ENCODE measurements at places on chromosomes 7 and 10.

- no peak for DNase-seq
Observed at GRCh38 chr7:464454-465401, 54.9 kb downstream of the PDGFA start.

DNA sequence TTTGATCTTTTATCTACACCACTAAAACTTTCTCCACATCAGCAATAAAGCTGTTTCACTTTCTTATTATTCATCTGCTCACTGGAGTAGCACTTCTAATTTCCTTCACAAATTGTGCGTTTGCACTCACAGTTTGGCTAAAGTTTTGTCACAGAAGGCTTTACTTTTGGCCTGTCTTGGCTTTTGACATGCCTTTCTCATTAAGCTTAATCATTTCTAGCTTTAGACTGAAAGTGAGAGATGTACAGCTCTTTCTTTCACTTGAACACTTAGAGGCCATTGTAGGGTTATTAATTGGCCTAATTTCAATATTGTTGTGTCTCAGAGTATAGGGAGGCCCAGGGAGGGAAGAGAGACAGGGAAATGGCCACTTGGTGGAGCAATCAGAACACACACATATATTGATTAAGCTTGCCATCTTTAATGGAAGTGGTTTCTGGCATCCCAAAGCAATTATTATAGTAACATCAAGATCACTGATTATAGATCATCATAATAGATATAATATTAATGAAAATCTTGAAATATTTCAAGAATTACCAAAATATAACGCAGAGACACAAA lies 512.5 kb downstream of the ETV1 start:
- DNase-seq = no peak

DNA sequence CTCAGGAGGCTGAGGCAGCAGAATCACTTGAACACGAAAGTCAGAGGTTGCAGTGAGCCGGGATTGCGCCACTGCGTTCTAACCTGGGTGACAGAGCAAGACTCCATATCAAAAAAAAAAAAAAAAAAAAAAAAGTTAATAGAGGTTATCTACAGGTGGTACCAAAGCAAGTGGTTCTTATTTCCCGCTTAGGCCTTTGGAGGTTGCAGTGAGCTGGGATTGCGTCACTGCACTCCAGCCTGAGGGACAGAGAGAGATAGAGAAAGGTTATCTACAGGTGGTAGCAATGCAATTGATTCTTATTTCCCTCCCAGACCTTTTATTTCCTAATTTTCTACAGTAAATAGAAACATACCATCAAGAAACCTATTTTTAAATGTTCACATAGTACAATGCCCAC lies 98.2 kb downstream of the DLG5 start:
- DNase-seq = no peak

- DNase-seq = no peak
Observed at GRCh38 chr10:31509989-31510388, 191.0 kb downstream of the ZEB1 start.

GRCh38 chr10:70985824-70986622 lies 97.7 kb upstream of the PCBD1 start:
- no peak for DNase-seq

GRCh38 chr7:134879815-134880475 lies 100.5 kb downstream of the CALD1 start:
- no peak for DNase-seq

GRCh38 chr10:87816898-87817608 lies 973 bp downstream of the ATAD1 start:
- no peak for DNase-seq

DNA sequence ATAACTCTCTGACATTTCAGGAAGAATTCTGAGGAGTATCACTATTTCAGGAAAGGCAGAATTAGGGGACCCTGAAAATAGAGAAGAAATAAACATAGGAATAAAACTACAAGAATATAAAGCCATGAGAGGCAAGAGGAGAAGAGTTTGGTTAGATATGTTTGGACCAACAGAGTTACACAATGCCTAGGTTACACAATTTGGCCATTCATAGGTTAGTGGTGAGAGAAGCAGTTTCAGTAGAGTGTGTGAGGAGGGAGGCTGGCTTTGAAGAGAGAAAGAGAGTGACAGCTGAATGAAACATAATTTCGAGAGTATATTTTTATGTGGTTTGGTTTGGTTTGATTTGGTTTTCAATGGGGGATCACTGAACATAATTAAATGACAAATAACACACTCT lies 783.2 kb upstream of the LRRN3 start:
- no peak for DNase-seq

DNA sequence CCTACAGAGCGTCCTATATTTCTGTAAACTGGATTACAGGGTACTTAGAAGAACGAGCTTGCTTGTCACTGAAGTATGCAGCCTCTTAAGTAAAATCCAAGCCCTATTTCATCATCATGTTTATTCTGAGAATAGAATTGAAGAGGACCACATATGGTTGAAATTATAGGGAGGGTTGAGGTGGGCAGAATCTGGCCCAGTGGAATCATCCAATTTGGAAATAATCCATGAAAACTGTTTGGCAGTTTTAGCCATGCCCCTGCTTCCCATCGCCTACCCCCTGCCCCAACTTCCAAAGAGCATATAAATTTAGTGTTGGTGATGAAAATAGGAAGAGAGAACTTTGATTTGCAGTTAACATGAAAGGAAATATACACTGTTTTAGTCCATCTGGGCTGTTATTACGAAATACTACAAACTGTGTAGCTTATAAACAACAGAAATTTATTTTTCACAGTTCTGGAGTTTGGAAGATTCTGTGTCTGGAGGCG lies 150.4 kb downstream of the PRKG1 start:
- DNase-seq = no peak

- DNase-seq = no peak
Observed at GRCh38 chr10:128734161-128734560, 607.9 kb upstream of the MKI67 start.

DNA sequence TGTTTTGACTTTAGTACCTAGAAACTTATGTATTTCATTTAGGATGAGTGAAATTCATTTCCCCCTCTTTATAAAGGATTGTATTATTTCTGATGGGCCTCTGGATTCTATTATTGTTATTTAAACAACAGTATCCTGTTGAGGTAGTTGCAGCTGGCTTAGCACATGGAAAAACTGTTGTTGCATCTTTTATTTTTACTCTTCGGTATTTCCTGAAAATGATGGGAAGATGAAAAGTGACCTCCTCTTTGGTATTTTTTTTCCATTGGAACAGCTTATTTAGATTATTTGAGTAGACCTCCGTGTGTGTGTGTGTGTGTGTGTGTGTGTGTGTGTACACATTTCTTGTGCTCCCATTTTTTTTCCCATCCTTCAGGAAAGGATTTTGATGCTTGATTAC lies 129.8 kb downstream of the PRKG1 start:
- DNase-seq = no peak
